ENCODE measurements at places on chromosomes 12 and 14.
A peak's percentile ranks its signal among the peaks of the same experiment; 100 is the strongest.

GRCh38 chr14:22629361-22629760 lies 14.8 kb downstream of the OR6J1 start:
- DNase-seq: no peak

- DNase-seq: no peak
Measured at GRCh38 chr14:20956376-20956976, 1.2 kb downstream of the RNASE2 start.

DNA sequence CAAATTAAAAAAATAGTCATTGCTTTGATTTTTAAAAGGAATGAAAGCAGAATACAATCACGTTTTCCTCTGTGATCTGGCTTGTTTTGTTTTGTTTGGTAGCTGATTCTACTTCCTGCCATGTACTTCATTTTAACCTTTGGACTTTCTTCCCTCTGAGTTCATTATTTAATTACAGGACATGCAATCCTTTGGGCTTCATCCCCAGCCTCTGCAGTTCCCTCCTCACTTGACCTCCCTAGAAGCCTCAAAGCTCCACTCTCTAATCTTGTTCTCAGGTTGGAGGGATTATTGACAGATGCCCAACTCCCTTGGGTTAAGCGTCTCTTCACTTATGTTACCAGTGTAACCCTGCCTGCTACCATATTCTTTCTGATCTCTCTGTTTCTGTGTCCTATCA lies 967.9 kb upstream of the SEL1L start:
- DNase-seq: no peak

- peak; percentile 41 for DNase-seq
Measured at GRCh38 chr12:99133401-99133800, 488.3 kb downstream of the APAF1 start.

DNA sequence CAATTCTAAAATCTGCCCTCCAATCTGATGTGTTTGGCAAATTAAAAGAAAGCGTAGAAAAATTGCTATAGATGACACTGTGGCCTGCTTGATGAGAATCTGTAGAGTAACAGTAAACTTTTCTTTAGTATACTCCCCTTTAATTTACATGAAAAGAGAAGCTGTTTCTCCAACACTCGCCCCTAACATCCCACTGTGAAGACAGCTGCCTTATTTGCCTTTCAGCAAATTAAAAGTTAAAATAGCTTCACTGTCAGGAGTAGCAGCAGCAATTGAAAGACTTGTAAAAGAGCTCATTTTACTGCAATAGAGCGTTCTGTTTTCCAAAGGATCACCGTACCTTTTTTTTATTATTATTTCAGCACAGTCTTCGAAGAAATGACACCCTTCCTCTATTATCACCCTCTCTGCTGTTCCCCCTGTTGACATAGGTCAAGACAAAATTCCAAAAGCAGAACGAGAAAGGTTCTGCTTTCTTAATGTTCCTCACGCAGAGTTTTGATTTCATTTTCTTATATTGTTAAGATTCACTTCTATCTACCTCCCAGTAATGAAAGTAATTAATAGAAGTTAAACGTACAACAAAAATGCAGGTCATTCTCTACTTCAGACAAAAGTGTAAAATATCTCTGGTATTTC lies 153.5 kb upstream of the USP15 start:
- DNase-seq: peak; percentile 48

- DNase-seq: peak; percentile 59
Measured at GRCh38 chr12:125533434-125534029, 468.3 kb downstream of the AACS start.
